Fibroblast of lung (primary cell): ENCODE measurements at places on chromosomes 5 and 9. TPM values are rescaled to one million over a fixed set of nuclear protein-coding genes. Genes with fewer than 3 reads are reported as not detected.

DNA sequence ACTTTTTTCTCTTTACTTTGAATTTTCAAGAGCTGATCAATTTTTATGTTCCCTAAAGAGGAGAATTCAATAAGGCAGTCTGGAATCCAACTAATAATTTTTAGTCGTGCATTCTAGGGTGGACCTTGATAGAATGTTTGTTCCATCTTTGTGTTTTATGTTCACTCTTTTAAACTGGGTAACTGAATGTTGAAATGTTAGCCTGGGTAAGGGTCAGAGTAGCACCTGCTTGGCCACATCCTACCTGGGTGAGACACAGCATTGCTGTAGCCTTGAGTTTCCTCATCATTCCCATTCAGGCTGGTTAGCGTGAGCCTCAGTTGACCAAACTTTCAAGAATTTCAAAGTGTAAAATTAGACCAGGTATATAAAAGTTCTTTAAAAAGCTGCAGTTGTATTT is 85.0 kb downstream of the SGCD start:
- H3K4me3 ChIP-seq: no peak overlapping the region
- H3K27ac ChIP-seq: no peak overlapping the region
- no peak for DNase-seq
- no peaks in the 10 kb centered on the region for H3K27me3 ChIP-seq
- peaks cover 7% of the 10 kb centered on the region for H3K4me1 ChIP-seq

DNA sequence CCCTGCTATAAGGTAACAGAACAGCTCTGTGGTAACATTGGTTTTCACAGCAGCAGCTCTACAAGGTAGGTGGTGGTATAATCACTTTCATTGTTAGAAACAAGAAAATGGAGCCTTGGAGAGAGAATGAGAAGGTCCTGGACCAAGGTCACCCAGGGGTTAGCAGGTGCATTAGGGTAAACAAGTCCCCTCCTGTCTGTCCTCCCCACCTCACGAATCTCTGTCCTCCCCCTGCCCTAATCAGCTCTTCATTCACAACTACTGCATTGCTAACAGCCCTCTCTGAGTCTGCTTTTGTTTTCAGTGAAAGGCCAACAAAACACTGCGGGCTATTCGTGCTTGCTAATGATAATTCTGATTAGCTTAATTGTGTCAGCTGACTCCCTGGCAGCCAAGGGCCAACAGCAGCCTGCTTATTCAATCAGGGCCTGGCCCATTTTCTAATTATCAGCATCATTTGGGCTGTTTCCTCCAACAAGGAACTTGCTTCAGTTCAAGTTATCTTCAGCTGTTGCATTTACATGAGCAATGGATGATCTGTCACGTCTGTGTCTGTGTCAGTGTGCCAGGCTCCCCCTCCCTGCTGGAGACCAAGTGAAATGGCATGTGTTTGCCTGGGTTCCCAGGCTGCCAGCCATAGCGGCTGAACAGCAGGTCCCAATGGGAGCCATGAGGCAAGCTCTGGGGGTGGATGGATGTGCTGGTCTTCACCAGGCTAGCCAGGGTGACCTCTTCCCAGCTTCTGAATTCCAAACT is 56.7 kb upstream of the EQTN start:
- H3K4me3 ChIP-seq: no peak overlapping the region
- no peak overlapping the region for H3K27ac ChIP-seq
- DNase-seq: no peak
- H3K36me3 ChIP-seq: no peaks in the 10 kb centered on the region

DNA sequence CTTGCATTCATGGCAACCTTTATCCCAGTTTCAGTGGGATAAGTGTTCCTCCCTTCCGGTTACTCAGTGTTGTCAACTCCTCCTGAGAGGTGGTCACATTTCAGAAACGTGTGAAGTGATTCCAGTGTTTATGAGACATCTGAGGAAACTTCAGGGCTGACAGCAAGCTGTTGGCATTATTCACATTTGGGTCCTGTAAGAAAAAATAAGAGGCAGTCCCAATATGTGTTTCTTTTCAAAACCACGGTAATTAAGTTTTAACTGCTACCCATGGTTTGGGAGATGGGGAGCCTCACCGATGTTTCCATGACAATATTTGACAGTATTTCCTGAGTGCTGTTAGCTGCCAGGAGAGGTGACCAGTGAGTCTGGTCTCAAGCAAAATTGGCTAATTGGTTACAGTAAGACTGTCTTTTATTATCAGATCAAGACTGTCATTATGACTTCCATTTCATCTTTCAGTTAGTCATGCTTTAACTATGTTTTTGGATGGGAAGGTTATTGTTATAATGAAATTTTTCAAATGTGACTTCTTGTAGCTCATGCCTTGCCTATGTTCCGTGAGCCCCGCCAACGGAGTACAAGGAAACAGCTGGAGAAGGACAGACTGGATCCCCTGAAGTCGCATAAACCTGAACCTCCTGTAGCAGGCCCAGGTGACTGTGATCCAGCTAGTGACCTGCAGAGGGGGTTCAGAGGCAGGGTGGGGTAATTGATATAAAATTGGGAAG is 115.3 kb downstream of the GDNF start:
- H3K4me1 ChIP-seq: peaks cover 14% of the 10 kb centered on the region
- DNase-seq: peak; percentile 75
- H3K27ac ChIP-seq: peak overlapping the region; percentile 3

- no peaks in the 10 kb centered on the region for H3K4me1 ChIP-seq
- no peak overlapping the region for H3K27ac ChIP-seq
- no peak for DNase-seq
- no peak overlapping the region for H3K4me3 ChIP-seq
- H3K27me3 ChIP-seq: no peaks in the 10 kb centered on the region
These were observed 3.7 kb downstream of the IL17B start for GRCh38 chr5:149375434-149375833.

- no peaks in the 10 kb centered on the region for H3K27me3 ChIP-seq
- H3K4me3 ChIP-seq: no peak overlapping the region
- no peak overlapping the region for H3K27ac ChIP-seq
- H3K4me1 ChIP-seq: no peaks in the 10 kb centered on the region
- no peak for DNase-seq
These were observed 17.6 kb upstream of the SETX start for GRCh38 chr9:132372177-132373095.

DNA sequence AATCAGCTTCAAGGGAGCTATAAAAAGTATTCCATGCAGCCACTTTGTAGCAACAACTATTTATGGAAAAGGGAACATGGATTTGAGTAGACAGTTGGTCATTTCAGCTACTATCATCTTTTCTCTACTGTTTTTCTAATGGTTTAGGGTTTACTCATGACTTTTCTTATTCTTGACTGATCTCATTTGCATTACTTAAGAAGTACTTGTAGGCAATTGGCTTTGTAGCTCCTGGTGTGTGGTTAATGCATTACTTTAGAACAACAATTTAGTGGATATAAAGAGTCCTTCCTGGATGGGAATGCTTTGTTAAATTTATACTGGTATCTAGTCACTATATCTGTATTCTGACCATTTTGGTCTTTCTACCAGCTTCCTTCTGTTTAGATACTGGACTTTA is 59.8 kb upstream of the NTRK2 start:
- H3K27me3 ChIP-seq: no peaks in the 10 kb centered on the region
- no peaks in the 10 kb centered on the region for H3K36me3 ChIP-seq
- no peak overlapping the region for H3K27ac ChIP-seq
- H3K4me1 ChIP-seq: no peaks in the 10 kb centered on the region

- H3K4me3 ChIP-seq: no peak overlapping the region
- H3K27me3 ChIP-seq: no peaks in the 10 kb centered on the region
- H3K36me3 ChIP-seq: no peaks in the 10 kb centered on the region
- no peak for DNase-seq
- H3K27ac ChIP-seq: no peak overlapping the region
These were observed 57.9 kb downstream of the DOCK8 start for GRCh38 chr9:272251-273213.

PIP5K1B gene
- under 0.01 TPM in 2 replicates for total RNA-seq

MYO10 gene
- 82.2 and 95.5 TPM in 2 replicates for total RNA-seq

HAPLN1 gene
- 0.17 TPM in 1 of 2 replicates, not detected in the other for total RNA-seq
